ENCODE measurements at places on chromosomes 7 and 10.

- no peak for DNase-seq
Measured at GRCh38 chr10:93760490-93760889, 2.8 kb downstream of the LGI1 start.

- DNase-seq = no peak
Measured at GRCh38 chr7:43039346-43039745, 73.1 kb upstream of the HECW1 start.

DNA sequence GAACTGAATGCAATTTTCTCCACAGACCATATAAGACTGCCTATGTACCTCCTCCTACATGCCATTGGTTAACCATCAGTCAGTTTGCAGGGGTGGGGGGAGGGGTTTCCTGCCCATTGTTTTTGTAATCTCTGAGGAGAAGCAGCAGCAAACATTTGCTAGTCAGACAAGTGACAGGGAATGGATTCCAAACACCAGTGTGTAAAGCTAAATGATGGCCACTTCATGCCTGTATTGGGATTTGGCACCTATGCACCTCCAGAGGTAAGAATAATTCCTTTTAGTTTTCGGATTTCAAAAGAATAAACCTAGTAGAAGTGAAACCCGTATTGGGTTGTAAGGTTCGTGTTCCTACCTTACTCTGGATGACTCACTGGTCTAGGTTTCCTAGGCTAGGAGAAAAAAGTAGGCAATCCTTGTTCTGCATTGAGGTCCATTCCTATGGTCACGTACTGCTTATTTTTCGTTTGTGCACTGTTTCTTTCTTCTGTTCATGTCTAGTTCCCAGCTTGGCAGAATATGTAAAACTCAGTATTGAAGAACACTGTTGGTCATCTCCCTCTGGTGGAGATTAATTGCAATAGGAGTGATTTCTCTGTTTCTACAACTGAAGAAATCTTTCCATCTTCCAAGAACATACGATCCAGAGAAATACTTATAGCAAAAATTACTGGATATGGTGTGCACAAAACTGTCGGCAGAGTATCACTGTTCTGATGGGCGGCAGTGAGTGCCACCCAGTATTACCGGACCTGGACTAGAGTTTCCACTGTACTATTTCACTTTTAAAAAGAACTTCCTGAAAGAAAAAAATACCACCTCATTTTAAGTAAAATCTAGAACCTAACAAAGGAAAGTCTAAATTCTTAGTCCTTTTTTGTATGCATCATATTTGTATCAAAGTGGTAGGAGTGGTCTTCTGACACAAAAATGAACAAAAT is at the start of gene AKR1C3:
AKR1C3 (plus strand) TSS at position 150 of the 941 bp plus-strand sequence; CDS start at position 181, 31 bp downstream.
- peak; percentile 14 for DNase-seq

GRCh38 chr10:75294866-75295701 is 59.3 kb upstream of the COMTD1 start:
- DNase-seq = peak; percentile 31

DNA sequence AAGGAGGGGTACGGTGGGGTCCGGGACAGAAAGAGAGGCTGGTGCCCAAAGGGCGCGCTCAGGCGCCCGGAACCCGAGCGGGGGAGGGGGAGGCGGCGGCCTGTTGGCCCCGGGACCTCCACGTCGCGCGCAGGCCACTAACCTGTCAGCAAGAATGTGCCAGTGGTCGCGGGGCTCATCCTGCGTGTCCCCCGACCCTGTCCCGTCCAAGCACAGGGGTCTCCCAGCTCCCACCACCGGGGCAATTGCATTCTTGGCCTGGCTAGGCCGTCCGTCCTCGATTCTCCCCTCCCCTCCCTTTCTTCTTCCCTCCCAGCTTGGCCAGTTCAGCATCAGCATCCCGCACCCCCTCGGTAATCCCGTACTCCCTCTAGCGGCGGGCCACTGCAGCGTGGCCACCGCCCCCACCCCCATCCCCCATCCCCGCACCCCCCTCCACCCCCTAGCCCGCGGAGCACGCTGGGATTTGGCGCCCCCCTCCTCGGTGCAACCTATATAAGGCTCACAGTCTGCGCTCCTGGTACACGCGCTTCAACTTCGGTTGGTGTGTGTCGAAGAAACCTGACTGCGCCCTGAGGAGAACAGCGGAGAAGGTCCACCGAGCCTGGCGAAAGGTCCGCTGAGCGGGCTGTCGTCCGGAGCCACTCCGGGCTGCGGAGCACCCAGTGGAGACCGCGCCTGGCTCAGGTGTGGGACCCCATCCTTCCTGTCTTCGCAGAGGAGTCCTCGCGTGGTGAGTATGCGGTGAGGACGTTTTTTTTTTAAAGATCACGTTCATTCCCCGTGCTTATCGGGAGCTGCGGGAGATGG is at the start of gene SGCE:
SGCE (minus strand) TSS at position 286 of the 810 bp plus-strand sequence; CDS start at position 251, 35 bp downstream.
- no peak for DNase-seq
